Dermis microvascular lymphatic vessel endothelial cell (primary cell): ENCODE measurements at places on chromosomes 2 and 18. TPM values are rescaled to one million over a fixed set of nuclear protein-coding genes. Genes with fewer than 3 reads are reported as not detected.

Gene ANKRD30BL
- total RNA-seq = not detected in 2 replicates

Gene REG3G
- total RNA-seq = not detected in 2 replicates

Gene ACADL
- total RNA-seq = not detected in 2 replicates

Gene CPO
- not detected in 2 replicates for total RNA-seq

Gene DCDC2C
- 0.13 TPM in 2 replicates for total RNA-seq

Gene CHRNG
- not detected in 2 replicates for total RNA-seq
